ENCODE measurements at places on chromosomes 12 and 14. TPM values are rescaled to one million over a fixed set of nuclear protein-coding genes. Genes with fewer than 3 reads are reported as not detected.

- DNase-seq, result no peak
Measured at GRCh38 chr12:69055280-69055679, 122.3 kb upstream of the CPM start.

DNA sequence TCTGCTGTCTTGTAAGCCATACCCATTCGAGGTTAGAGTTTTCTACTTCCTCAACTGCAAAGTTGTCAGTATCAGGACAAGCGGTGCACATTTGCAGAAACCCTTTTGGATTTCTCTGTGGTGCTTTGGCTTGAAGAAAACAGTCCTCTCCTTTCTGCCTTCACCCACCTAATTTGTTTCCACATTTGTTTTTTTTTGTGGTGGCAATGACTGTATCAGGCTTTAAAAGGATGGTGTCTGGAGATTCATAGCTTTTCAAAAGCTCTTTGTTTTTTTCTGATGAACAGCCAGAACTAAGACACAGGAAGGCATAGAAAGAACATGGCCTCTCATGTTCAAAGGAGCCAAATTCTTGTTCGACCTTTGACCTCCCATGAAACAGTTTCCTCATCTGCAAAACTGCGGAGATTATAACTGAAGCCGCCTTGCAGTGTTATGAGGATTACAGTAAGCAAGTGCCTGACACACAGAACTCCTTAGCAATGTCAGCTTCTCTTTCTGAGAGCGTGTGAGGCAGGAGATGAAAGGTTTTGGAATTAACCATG lies 270.6 kb upstream of the TBX3 start:
- DNase-seq, result no peak

DNA sequence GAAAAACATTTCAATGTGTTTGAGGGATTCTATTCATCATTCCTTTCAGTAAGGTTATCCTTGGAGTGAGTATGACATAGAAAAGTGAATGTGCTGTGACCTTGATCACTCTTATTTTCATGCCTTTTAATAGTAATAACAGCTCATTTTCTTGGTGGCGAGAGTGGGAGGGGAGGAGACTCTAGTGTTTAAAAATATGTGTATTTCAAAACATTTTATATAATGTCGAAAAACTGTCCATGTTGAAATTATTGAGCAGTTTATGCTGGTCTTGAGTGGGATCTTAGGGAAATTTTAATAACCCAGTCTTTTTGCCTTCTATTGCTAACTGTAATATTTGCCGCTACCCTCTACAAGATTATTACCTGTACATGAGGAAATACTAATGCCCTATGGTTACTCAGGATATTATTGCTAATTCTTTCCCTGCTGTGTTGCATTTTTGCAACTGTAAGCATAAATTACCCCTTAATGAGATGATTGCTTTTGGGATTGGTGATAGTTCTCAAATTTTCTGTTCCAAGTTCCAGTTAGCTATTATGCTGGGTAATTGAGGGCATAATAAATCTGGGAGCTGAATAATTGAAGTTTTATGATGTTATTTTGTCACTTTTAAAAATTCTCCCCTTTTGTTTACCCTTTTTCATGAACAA lies 21.9 kb downstream of the ATF7IP start:
- DNase-seq, result no peak

- peak; percentile 58 for DNase-seq
Measured at GRCh38 chr12:12779529-12779928, 5.9 kb upstream of the APOLD1 start.

DNA sequence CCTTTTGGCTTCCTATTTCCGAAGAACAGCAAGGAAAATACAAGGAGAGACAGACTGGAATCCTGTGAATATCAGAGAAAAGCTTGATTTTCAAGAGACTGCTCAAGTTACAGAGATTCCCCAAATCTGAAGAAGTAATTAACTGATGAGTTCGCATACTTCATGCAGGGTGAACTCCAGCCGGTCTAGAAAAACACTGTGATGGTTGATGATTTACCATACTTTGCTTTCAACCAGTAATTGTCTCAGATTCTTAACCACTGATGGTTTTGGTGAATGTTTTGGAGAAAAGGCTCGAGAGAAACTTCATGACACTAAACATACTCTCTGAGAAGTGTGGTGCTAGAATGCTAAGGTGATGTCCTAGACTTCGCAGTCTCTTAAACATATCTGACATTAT lies 4.4 kb upstream of the PLXNC1 start:
- no peak for DNase-seq

DNA sequence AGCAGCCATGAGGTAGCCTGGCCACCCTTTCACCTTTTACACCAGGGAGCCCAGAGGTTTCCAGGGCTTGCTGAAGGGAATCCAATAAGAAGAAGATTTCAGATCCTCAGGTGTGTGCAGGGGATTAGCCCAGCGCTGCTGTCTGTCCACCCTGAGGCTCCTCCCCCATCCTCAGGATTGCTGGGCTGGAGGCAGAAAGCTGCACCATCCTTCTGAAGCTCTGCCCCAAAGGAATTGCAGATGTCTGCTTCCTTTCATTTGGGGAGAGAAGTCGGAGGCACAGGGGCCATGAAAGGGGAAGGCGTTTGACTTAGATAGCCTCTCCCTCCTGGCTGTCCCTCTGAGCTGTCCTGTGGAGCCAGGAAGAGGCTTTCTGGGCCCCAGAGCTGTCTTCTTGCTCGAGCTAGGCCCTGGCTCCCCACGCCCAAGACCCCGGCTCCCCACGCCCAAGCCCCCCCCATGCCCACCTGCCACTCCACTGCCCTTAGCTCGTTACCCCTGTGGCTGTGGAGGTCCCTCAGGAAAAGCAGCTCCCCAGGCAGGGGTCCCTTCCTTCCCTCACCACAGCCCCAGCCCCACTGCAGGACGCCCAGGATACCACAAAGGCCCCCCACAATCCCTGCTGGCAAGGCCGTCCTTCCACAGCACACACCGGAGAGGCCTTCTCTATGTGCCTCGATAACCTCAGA lies 359.0 kb downstream of the CACNA1C start:
- no peak for DNase-seq

DNA sequence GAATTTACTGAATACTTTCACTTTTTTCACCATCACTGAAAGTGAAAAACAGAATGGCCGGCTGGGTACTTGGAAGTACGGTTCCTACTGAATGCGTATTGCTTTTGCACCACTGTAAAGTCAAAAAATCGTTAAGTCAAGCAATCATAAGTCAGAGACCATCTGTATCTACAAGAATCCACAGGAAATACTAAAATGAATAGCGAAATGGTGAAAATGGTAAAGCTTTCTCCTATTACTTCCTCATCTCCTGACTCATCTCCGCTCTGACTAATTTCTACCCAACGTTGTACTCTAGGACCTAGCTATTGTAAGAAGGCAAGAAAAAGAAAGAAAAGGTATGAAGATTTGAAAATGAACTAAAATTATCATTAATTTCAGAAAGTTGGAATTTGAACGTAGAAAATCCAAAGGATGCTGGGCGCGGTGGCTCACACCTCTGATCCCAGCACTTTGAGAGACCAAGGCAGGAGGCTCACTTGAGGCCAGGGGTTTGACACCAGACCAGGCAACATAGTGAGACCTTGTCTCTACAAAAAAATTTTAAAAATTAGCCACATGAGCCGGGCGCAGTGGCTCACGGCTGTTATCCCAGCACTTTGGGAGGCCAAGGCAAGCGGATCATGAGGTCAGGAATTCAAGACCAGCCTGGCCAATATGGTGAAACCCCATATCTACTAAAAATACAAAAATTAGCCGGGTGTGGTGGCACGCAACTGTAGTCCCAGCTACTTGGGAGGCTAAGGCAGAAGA lies 5.3 kb upstream of the CDCA4 start:
- DNase-seq, result no peak

GRCh38 chr12:28536088-28536487 lies 345.8 kb downstream of the CCDC91 start:
- no peak for DNase-seq

- no peak for DNase-seq
Measured at GRCh38 chr14:50001999-50002925, 109.4 kb downstream of the ARF6 start.

DNA sequence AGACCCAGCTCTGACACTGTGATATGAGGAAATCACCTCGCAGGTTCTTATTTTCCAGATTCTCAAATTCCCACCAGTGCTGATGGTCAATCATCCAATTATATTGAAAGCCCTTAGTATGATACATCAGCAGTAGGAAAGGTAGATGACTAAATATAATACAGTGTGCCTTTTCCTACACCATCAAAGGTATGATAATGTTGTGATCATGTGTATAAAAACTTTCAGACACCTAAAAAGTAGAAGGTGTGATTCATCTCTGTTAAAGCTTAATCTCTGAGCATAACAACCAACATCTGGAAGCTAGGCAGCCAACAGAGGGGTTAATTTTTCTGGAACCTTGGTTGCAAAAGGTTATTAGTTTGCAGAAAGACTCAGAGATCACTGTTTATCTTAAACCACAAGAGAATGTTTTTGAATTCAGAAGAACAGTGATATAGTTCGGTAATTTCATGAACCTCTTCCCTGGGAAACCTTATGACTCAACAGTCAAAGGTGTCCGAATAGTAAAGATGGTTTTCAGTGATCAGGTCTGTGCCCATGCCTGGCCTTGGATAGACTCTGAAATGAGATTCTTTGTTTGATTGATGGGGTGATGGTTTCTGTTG lies 122.5 kb downstream of the ETV6 start:
- no peak for DNase-seq

GRCh38 chr14:37591941-37592481 lies 3.0 kb downstream of the FOXA1 start:
- DNase-seq, result peak; percentile 41

- DNase-seq, result no peak
Measured at GRCh38 chr12:22729957-22730443, 105.0 kb downstream of the ETNK1 start.

- peak; percentile 25 for DNase-seq
Measured at GRCh38 chr12:48542300-48542928, 17.0 kb downstream of the OR8S1 start.

GRCh38 chr14:21022686-21023085 lies 2.2 kb downstream of the NDRG2 start:
- DNase-seq, result no peak

GRCh38 chr12:94258593-94258992 lies 110.2 kb downstream of the PLXNC1 start:
- no peak for DNase-seq

- DNase-seq, result no peak
Measured at GRCh38 chr14:68888025-68888850, 90.9 kb downstream of the ACTN1 start.

- no peak for DNase-seq
Measured at GRCh38 chr12:8696442-8697090, 1.2 kb upstream of the RIMKLB start.

The FAM90A1 gene
- total RNA-seq, result not detected

The ERP27 gene
- 48.0 TPM for total RNA-seq

The TAS2R50 gene
- 2.0 TPM for total RNA-seq

The GPD1 gene
- 46.8 TPM for total RNA-seq

The PTPRB gene
- 1.2 TPM for total RNA-seq

The ADCY4 gene
- total RNA-seq, result 1.4 TPM

The LRFN5 gene
- 8.7 TPM for total RNA-seq

The TMEM179 gene
- 4.3 TPM for total RNA-seq

The KRT71 gene
- total RNA-seq, result not detected

The SLC6A12 gene
- total RNA-seq, result 7.9 TPM

The COX8C gene
- total RNA-seq, result not detected

The VRTN gene
- not detected for total RNA-seq

All from hepatocyte (in vitro differentiated cells).